ENCODE measurements at places on chromosomes 2 and 18.
A peak's percentile ranks its signal among the peaks of the same experiment; 100 is the strongest.

DNA sequence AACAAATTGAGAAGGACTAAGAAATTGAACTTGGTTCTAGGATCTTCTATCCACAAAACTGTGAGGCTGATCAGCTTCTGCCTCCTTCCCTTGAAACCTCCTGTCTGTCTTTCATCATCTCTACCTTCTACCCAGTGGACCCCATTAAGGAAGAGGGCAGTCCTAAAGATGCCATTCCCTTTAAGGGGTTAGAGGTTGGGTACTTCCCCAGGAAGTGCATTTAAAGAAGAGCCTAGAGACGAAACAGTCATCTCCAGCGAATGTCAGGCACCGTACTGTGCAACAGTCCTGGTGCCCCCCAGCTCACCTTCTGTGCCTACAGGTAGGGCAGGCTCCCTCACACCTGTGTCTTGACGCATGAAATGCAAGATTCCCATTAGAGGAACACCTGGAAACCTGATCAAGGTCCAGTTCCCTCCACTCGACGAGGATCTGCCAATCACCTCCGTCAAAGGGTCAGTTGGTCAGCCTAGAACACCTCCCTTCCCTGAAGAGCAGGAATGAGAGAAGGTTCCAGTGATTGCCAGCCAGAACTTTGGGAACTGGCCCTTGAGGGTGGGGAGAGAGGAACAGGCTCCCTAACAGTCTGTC, 20.9 kb downstream of the LOXHD1 start:
- no peak for DNase-seq

DNA sequence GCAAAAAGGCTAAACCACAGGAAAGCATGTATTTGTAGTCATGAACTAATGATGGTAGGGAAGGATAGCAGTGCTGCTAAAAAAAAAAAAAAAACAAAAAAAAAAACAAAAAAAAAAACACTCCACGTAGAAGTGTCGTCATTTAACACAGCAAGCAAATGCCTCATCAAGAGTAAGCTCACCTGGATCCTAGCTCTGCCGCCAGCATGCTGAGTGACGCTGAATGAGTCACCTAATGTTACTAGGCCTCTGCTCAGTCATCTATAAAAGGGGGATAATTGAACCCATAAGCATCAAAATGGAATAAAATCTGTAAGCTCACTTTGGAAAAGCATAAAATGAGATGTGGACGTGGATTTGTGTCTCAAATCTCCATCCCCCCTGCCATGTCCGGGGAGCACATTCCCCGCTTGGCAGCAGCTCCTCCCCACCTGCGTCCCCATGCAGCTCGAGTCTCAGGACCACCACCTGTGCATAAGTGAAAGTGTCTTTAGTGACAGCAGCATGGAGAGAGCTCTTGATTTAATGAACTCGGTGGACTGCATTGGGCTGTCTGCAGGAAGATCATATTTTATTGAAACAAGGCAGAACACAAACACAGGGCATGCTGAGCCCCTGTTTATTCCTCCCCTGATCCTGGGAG, 427.5 kb downstream of the LRATD1 start:
- DNase-seq = no peak

- DNase-seq = no peak
Measured at GRCh38 chr2:118464546-118465265, 376.4 kb downstream of the INSIG2 start.

DNA sequence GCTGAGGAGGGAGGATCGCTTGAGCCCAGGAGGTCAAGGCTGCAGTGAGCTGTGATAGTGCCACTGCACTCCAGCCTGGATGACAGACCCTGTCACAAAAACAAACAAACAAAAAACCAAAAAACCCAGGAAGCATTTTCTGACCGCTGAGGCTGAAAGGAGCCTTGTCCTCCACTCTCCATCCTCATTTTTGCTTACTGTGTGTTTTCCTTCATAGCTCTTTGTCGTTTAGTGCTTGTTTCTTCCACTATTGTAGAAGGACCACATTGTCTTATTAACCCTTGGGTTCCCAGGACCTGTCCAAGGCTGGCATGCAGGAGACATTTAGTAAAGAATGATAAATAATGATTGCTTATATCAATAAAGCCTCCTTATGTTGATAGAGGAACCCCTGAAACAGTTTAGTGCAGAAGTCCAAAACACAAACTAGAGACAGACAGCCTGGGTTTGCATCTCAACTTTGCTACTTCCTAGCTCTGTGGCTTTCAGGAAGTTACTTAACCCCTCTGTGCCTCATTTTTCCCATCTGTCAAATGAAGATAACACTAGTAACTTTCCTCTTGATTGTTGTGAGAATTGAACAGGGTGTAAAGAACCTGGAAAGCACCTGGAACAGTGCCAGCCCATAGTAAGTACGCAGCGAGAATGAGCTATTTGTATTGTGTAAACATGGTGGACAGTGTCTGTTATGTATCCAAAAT, 126.0 kb downstream of the LPIN1 start:
- DNase-seq = no peak

GRCh38 chr2:142082368-142082767, 48.4 kb downstream of the LRP1B start:
- no peak for DNase-seq

- DNase-seq = no peak
Measured at GRCh38 chr2:3212984-3213383, 164.6 kb downstream of the EIPR1 start.

DNA sequence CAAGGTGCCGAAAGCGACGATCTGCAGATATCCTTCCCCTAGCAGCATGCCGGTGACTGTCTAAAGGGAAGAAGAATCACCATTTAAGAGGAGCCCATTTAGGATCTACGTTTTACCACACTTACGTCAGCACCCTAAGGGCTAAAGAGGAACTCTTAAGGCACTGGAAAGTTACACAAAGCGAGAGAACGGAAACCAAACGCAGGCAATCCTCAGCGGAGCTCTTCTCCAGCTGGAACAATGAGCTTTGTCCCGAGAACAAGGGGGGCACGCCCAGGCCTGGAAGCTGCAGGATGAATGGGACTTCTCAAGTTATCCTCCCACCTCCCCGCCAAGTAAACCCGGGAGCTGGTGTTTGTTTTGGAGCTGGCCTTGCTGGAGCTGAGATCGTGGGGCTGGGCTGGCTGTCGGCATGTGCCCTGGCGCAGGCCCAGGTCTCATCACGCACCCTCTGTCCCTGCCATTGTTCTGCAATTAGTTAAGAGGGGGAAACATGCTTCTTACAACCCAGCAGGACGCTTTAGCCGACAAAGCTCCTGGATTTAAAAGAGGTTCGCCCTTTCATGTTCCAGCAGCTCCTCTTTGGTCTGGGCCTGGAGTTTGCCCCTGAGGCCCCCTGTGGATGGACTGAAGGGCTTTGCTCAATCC, 36.4 kb downstream of the PXDN start:
- DNase-seq = no peak

GRCh38 chr2:102797486-102797885, 35.7 kb downstream of the TMEM182 start:
- DNase-seq = no peak

- DNase-seq = no peak
Measured at GRCh38 chr2:128632501-128632800, 313.8 kb upstream of the HS6ST1 start.

DNA sequence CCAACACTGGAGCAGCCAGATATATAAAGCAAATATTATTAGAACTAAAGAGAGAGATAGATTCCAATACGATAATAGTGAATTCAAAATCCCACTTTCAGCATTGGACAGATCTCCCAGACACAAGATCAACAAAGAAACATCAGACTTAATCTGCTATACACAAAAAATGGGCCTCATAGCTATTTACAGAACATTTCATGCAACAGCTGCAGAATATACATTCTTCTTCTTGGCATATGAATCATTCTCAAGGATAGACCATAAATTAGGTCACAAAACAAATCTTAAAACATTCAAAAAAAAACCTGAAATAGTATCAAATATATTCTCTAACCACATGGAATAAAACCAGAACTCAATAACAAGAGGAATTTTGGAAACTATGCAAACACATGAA, 23.8 kb upstream of the BAZ2B start:
- DNase-seq = no peak

DNA sequence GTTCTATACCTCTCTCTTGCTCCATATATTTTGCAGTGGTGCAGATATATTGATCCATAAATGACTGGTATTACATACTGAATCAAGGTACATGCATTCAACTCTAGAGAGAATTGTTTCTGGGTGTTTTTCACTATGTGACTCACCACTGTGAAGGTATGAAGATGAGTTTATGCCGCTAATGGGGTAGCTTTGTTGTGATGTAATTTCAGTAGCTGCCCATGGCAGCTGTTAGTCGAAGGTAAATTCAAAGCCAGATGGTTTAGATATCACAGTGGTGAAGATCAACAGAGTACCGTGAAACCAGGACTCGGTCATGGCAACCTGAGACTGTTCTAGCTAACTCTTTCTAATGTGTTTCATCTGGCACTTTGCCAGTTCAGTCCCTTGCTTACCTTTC, 50.4 kb downstream of the PKP4 start:
- DNase-seq = no peak

DNA sequence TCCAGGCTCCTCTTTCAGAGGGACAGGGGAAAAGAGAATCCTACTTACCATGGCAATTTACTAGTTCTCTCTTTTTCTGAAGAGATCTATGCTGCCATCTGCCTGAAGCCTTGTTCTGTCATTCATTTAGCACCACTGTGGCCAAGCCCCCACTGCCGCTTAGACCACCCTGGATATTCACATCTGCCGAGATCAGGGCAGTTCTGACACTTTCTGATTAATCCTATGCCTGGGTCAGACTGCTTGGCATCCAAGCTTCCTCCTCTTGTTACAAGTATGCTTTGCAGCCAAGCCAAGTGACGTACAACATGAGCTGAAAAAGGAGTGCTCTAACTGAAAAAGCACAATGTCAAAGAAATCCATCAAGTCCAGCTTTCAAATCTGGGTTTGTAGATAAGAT, 332.6 kb downstream of the SUCLG1 start:
- DNase-seq = no peak

- no peak for DNase-seq
Measured at GRCh38 chr2:37816036-37816435, 109.1 kb upstream of the RMDN2 start.

GRCh38 chr2:31943636-31944225, 67.1 kb downstream of the MEMO1 start:
- DNase-seq = no peak

- DNase-seq = no peak
Measured at GRCh38 chr2:17223211-17223610, 295.0 kb downstream of the RAD51AP2 start.

GRCh38 chr2:129849559-129850160, 129.8 kb upstream of the RAB6C start:
- DNase-seq = peak; percentile 73

GRCh38 chr2:71830497-71831192, 317.0 kb downstream of the CYP26B1 start:
- DNase-seq = no peak

GRCh38 chr18:21261352-21261751, 19.3 kb downstream of the GREB1L start:
- DNase-seq = no peak

DNA sequence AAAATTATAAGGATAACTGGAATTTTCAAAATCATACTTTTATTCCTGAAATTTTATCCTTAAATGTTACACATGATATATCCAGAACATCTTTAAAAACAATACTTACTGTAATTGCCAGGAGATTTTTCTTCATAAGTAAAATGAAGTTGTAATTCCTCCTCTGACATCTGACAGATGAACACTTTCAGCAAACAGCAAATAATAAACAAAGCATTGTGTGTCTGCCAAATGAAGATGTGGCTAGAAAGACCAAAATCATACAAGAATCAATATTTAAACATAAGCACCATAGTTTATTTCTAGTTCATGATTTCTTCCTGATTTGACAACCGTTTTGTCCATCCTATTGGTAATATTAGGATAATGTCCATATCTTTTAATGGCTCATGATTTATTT, 82.0 kb downstream of the DYM start:
- DNase-seq = no peak

GRCh38 chr2:220871909-220872308, 700.2 kb downstream of the EPHA4 start:
- DNase-seq = no peak

GRCh38 chr2:95314964-95315611, 17.9 kb downstream of the KCNIP3 start:
- peak; percentile 62 for DNase-seq

DNA sequence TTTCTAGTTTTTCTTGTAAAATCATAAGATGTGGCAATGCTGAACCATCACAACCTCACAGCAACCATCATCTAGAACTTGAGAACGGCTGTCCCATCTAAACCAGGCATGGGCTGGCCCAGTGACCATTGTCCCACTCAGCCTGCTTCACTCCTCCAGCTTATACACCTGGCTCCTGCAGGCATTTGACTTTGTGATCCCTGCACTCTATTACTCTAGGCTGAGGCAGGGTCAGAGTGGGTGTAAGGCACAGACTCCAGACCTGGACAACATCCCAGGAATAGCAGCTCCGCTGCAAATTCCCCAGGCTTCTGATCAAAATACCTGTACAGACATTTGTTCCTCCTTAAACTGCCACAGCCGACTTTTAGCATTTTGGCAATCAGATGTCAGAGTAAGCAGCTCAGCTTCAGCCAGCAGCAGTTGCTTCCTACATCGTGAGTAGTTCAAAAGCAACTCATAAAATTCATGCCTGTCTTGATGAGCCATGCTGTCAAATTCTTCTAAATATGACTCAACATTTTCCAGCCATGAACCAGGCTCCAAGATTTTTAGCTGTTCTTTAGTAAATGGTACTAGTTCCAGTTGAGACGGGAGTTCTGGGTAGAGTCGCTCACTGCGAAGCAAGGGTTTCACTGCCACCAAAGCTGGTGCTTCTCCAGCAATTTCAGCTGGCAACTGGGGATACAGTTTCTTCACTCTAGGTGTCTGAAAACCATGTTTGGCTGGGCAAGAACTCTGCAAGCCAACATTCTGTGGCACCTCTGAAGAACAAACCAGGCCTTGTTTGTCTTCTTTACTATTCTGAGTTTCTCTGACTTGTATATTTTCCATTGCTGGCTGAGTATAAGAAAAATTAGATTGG, 12.8 kb downstream of the EPG5 start:
- DNase-seq = no peak

GRCh38 chr2:60356346-60356745, 197.1 kb downstream of the BCL11A start:
- DNase-seq = no peak

- no peak for DNase-seq
Measured at GRCh38 chr2:188523919-188524318, 232.2 kb downstream of the GULP1 start.

- no peak for DNase-seq
Measured at GRCh38 chr2:127865926-127866325, 8.0 kb upstream of the POLR2D start.

DNA sequence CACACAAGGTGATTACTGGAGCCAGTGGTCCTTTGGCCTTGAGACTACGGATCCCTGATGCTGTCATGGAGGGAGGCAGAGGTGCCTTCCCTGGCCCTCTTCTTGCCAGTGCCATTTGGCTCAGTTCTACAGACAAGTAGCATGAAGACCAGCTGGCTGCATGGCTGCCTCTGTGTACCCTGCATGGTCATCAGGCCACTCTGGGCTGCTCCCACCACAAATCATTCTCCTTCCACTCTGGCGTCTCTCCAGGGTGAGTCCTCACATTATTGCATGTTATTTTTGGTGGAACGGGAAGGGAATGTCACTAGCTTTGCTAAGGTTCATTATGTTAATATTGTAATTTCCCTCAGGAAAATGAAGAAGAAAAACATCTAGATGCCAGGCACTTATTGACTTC, 229.8 kb downstream of the VAPA start:
- DNase-seq = no peak

Data from SW480 (cell line).